ENCODE measurements at places on chromosomes 5 and 9. TPM values are rescaled to one million over a fixed set of nuclear protein-coding genes. Genes with fewer than 3 reads are reported as not detected.
A peak's percentile ranks its signal among the peaks of the same experiment; 100 is the strongest.

IFNW1 gene
- not detected for total RNA-seq

ST6GALNAC4 gene
- 25.0 TPM for total RNA-seq

FCN2 gene
- not detected for total RNA-seq

GRXCR2 gene
- total RNA-seq: not detected

CER1 gene
- total RNA-seq: 5.2 TPM

HTR4 gene
- not detected for total RNA-seq

CLTB gene
- 35.2 TPM for total RNA-seq

MELK gene
- 10.6 TPM for total RNA-seq

DNA sequence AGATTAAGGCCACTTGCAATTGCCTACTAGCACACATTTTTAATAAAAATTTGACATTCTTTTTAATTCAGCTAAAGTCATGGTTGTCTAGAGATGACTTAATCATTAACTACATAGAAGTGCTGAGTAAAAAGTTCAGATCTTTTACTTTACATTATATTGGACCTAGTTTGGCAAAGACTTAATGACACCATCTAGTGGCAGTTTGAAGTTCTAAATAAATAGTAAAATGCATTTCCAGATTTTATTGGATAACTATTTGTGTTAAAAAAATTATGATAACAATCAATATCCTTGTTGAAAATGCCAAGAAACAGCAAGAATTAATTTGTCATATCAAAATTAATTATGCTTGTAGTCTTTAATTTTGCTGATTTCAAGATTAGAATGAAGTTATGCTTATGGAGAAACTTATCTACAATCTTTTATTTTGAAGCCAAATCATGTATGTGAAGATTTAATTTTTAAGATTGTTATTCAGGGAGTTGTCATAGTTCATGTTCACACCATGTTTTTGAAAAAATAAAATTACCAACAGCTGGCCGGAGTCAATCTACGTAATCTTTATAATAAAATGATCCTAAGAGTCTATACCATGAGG, 69.6 kb upstream of the PJA2 start:
- no peak for DNase-seq

DNA sequence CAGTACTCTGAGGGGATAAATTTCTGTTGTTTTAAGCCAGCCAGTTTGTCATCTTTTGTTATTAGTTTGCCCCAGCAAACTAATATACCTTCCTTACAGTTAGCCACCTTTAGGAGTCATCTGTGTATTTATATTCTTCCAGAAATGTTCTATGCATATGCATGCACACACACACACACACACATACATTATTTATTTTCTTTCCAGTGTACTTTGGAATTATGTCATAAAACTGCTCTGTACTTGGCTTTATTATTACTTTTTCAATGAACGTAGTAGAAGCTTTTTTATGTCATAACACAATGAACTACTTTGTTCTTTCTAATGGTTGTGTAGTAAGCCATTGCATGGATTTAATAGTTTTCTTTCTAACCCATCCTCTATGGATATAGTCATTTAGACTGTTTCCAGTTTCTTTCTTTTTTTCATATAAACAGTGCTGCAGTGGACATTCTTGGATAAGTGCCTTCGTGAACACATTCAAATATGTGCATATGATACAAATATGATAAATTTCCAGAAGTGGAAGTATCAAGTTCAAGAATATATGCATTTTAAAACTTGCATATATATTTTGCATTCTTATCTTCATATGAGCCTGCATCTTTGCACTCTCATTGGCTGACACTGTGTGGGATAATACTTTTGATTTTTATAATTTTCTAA, 26.6 kb upstream of the DAB2 start:
- no peak for DNase-seq

GRCh38 chr5:134975078-134975715, 7.5 kb downstream of the CATSPER3 start:
- DNase-seq: no peak

- peak; percentile 80 for DNase-seq
Observed at GRCh38 chr5:139648205-139649081, at the start of gene CXXC5. Gene CXXC5, plus strand, starts transcription at chr5:139648349. Its CDS starts 32,175 bp downstream, at chr5:139680524.

GRCh38 chr9:133250741-133251170, 24.2 kb downstream of the ABO start:
- DNase-seq: no peak

DNA sequence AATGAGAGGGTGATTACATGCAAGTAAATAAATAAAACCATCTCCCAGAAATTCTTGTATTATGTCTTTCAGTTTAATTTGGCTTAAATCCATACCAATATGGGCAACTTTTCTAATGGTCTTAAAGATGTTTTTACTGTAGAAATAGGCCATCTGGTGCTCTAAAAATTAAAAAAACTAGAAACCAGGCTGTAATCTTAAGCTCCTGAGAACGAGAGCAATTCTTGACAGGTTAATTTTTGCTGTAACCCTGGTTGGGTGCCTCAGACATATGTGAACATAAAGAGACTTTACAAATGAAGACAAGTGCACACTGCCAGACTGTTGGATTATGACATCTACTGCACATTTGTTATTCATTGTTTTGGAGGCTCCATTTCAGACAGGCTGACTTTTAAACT, 246.8 kb upstream of the DAB2 start:
- no peak for DNase-seq

- no peak for DNase-seq
Observed at GRCh38 chr9:90515510-90515909, 127.1 kb downstream of the DIRAS2 start.

- DNase-seq: no peak
Observed at GRCh38 chr5:103532086-103532734, 30.4 kb downstream of the NUDT12 start.

- no peak for DNase-seq
Observed at GRCh38 chr5:171226864-171227263, 82.2 kb upstream of the TLX3 start.

- no peak for DNase-seq
Observed at GRCh38 chr5:82765765-82766164, 311.4 kb downstream of the TMEM167A start.

- DNase-seq: no peak
Observed at GRCh38 chr5:154761046-154761736, 6.0 kb downstream of the LARP1 start.

- no peak for DNase-seq
Observed at GRCh38 chr5:142298789-142299188, 26.0 kb downstream of the SPRY4 start.

GRCh38 chr9:133103183-133103986, 17.7 kb downstream of the RALGDS start:
- peak; percentile 79 for DNase-seq

- no peak for DNase-seq
Observed at GRCh38 chr5:39102684-39103155, 28.5 kb upstream of the RICTOR start.

DNA sequence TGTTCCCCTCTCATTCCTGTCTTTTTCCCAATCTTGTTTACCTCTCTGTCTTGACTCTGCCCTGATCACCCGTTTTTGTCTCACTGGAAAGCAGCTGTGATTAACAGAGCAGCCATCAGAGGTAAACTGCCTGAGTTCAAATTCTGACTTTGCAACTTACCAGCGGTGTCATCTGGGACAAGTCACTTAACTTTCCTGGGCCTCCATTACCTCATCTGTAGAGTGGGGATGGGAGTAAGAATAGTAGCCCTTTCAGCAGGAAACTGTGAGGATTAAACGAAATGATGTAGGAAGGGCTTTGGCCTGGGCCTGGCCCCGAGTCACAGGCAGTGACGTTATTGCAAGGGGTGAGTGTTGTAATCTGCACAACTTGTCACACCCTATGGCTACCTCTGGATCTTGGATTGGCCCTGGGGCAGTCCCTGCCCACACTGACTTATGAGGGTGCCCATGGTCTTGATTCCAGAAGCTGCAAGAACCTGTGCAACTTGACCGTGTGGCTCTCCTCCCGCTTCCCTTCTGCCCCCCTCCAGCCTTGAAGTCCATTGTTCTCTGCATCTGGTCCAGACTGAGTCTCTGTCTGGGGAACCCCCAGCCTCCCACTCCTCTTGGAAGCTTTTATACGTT, 657 bp upstream of the PCDH12 start:
- DNase-seq: no peak

Measured in endothelial cell (in vitro differentiated cells).